ENCODE measurements at places on chromosomes 5 and 9.

- no peak for DNase-seq
These were observed 28.9 kb downstream of the TYRP1 start for GRCh38 chr9:12722131-12722530.

GRCh38 chr9:106953174-106953573 lies 90.2 kb downstream of the ZNF462 start:
- no peak for DNase-seq

GRCh38 chr5:162067655-162068411 lies at the start of gene GABRG2:
Gene GABRG2, plus strand, starts transcription at chr5:162067773. Its CDS starts 227 bp downstream, at chr5:162068000.
- DNase-seq: no peak

DNA sequence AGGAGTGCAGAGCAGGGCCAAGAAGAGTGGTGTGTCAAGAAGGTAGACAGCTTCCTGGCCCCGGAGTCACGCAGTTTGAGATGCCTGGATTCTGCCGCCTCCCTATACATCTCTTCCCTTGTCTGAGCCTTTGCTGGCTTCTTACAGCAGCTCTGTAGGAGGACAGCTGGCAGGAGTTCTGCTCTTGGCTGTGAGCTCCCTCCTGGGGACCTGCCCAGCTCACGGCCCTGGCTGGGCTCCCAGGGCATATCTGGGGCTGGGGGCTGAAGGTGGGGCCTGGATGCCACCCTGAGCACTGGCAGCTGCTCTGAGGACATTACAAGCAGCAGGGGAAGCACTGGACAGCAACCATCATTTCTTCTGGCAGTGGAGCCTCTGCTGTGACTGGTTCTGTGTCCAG lies 786 bp upstream of the TSSK1B start:
- DNase-seq: no peak

DNA sequence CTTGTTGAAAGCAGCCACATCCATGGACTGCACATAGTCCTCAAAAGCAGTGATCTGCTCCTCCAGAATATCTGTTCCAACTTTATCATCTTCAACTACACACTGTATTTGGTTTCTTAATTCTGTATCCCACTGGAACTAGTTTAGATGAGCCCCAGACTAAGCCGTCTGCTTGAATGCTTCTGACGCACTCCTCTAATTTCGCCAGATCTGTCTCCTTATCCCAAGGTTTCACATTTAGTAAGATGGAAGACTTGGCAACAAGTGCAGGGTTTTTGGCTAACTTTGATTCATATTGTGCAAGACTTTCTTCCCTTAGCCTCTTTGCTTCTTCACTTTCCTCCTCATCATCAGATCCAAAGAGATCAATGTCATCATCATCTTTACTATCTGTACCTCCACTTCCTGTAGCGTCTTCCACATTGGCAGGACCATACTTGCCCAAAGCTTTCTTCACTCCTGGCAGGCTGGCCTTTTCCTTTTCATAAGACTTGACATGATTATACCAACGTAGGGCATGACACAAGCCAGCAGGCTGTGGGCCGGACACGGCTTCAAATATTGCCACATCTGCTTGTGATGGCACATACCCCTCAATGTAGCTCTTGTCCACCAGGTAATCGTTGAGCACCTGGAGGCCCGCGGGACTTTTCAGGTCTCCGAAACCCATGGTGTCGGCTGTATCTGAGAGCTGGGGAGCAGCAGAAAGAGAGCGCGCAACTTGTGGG lies 56.2 kb upstream of the PIK3R1 start:
- DNase-seq: no peak

DNA sequence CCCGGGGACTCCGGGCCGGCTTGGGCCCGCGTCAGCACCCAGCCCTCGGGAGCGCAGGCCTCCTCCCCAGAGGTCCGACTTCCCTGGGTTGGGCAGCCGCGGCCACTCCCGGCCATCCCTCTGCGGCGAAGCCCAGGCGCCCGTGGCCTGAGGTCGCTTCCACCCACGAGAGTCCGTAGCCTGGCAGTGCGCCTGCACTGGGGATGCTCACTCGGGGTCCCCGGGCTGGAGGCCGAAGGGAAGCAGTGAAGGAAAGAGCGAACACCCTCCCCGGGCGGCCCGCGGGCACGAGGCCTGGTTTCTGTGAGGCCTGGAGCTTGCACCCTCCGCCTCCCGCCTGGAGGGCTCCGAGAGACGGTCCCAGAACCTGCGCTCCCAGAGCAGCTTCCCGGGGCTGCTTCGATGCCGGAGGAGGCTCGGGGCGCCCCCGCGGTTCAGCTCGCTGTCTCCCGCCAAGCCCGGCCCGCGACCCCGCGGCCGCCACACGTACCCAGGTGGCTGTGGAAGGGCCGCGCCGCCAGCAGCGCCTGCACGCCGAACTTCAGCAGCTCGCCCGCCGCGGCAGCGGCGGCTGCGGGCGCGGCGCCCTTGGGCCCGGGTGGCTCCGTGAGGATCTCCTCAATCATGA lies 607 bp downstream of the BARX1 start:
- DNase-seq: no peak

GRCh38 chr5:169917500-169917899 lies 62.8 kb downstream of the INSYN2B start:
- DNase-seq: no peak

GRCh38 chr9:36677611-36678010 lies 104.9 kb downstream of the MELK start:
- DNase-seq: no peak

DNA sequence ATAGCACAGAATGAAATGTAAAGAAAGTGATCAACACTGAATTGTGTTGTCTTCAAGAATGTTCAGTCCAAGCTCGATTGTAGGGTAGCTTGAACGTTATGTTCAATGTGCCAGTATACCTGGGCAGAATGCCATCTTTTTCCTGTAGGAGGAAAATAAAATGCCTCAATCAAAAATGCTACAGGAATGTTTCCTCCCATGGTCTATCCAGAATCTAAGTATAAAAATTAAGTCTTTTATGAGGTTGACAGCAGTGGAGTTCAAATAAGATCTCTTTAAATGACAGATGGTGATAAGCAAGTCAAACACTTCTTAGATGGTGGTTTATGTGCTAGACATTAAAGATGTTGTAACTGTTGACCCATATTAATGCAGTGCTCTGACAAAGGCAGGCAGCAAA lies 488.6 kb downstream of the CSNK1G3 start:
- no peak for DNase-seq

GRCh38 chr9:93962561-93963440 lies 7.6 kb upstream of the BARX1 start:
- peak; percentile 31 for DNase-seq

- no peak for DNase-seq
These were observed 90.6 kb downstream of the LMX1B start for GRCh38 chr9:126704157-126704891.

GRCh38 chr9:5455181-5455580 lies 4.8 kb downstream of the CD274 start:
- DNase-seq: no peak

- no peak for DNase-seq
These were observed 31.3 kb downstream of the SPRY4 start for GRCh38 chr5:142293486-142293885.

GRCh38 chr9:113125386-113126035 lies 25.3 kb upstream of the SLC31A2 start:
- DNase-seq: no peak

DNA sequence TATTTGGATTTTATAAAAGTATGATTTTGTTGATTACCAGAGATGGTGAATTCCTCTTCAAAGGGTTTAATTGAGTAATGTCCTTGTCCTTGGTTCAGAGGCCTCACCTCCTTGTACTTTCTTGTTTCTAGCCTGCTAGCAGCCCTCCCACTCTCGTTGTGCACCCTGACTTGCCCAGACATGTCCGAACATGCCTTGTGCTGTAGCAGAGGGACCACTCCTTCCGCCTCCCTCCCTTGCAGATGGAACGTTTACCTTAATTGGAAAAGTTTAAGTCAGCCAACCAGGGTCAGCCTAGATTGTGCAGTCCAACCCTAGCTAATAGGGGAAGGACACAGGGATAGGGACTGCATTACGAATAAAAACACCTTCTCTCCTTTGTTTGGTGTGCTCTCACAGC lies 406.9 kb upstream of the NMUR2 start:
- DNase-seq: no peak

GRCh38 chr9:85600675-85601263 lies 141.0 kb downstream of the AGTPBP1 start:
- no peak for DNase-seq

- DNase-seq: no peak
These were observed 54.1 kb downstream of the ARHGEF37 start for GRCh38 chr5:149635394-149635793.

GRCh38 chr5:36305571-36306326 lies 4.0 kb upstream of the RANBP3L start:
- no peak for DNase-seq

DNA sequence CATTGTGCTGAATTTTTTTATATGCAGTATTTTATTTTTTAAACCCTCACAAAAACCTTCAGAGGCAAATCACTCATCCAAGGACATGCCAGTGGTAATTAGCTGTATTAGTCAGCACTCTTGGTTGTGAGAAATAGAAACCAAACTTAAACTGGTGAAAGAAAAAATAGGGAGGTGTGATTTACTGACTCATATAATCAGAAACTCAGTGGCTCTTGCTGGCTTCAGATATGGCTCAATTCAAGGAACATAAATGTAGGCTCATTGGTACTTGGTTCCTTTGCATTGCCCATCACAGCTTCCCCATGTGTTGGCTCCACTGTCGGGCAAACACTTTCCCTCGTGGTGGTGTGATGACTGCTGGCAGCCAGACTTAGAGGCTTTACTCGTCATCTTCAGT lies 497.2 kb downstream of the MAT2B start:
- no peak for DNase-seq

GRCh38 chr5:66646570-66646969 lies 50.4 kb downstream of the MAST4 start:
- no peak for DNase-seq

- no peak for DNase-seq
These were observed 31.3 kb upstream of the ALDOB start for GRCh38 chr9:101466863-101467262.

DNA sequence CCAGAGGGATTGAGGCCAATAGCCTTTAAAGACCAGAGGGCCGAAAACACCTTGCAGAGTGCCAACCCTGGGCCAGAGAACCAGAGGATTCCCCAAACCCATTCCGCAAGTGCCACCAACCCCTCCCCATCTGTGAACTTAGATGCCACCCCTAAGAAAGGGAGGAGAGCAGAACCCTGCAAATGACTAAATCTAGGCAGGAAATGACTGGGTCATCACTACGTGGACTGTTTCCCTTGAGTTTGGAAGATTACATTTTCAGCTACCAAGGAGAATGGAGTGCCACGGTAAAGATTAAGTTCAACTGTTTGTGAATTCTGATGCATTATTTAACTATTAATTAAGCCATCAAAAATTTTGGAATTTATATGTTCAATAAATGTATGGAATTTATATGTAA lies 142.8 kb downstream of the ENC1 start:
- DNase-seq: no peak

DNA sequence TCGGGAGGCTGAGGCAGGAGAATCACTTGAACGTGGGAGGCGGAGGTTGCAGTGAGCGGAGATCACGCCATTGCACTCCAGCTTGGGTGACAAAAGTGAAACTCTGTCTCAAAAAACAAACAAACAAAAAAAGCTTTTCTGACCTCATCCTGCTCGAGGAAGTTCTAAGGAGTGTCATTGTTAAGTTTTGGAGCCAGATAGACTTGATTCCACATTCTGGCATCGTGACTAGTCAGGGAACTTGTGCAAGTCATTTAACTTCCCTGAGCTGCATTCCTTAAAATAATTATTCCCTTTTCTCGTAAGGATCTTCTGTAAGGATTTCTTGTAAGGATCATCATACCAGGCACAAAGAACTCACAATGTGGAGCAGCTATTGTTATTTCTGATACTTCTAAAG lies 26.2 kb downstream of the SNX24 start:
- DNase-seq: no peak

GRCh38 chr9:6739218-6739617 lies 18.6 kb upstream of the KDM4C start:
- DNase-seq: no peak

- no peak for DNase-seq
These were observed 29.1 kb upstream of the MEIKIN start for GRCh38 chr5:131974622-131974955.

- DNase-seq: no peak
These were observed 41.8 kb downstream of the FBXO10 start for GRCh38 chr9:37534412-37534811.

GRCh38 chr9:22044583-22044982 lies 35.5 kb upstream of the CDKN2B start:
- DNase-seq: no peak

DNA sequence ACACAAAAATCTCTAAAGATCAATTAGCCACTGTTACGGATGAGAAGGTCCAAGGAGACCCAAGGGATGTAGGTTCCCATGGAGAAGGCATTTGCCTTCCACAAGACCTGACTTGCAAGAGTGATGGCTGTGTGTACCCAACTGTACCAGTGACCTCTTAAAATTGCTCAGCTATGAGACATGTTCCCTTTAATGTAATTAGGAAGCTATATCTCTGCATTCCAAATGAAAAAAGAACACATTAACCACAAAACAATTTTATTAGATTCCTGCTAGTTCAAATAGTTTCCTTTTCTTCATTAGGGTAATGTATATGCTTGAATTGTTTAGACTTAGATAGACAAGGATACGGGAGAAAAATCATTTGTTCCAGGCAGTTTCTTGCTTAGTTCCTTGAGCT lies 3.3 kb downstream of the OR2Y1 start:
- no peak for DNase-seq

DNA sequence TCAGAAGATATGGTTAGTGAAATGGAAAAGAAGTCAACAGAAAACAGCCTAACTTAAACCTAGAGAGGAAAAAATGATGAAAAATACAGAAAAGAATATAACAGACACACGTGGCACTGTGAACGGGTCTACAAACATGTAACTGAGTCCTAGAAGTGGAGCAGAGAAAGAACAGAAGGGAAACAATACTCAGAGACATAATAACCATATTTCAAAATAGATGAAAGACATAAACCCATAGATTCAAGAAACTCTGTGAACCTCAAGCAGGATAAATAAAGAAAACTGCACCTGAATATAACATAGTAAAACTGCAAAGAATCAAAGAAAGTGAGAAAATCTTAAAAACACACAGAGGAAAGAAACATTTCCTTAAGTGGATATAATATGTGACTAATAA lies 67.7 kb upstream of the GOLGA1 start:
- no peak for DNase-seq

DNA sequence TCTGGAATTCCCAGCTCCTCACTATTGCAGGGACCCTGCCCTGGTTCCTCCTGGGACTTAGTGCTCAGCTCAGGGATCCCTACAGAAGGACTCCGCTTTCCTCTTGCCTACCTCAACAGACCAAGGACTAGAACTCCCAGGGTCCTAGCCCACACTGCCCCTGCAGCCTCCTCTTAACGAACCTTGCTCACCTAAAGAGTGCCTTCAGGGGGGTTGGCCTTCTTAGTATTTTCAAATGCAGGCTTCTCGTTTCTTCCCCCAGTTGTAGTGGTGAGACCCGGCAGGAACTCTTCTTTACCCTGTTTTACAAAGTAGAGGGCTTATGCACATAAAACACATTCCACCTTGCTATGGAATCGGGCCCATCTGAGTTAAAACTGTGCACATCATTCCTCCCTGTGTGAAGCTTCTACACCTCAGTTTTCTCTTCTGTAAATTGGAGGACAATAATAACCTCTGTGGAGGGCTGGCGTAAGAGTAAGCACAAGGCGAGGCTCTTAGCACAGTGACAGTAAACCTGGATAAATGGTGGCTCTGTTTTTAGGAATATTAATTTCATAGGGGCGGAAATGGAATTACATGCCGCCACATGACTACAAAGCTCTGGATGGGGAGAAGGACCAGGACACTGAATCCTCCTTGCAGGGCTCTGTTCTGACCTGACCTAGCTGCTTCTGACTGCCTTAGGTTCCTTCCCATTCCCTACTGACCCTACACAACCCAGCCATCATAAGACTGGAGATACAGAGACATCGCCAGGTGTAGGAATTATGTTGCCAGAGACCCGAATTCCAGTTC lies 3.8 kb upstream of the HAND1 start:
- no peak for DNase-seq

GRCh38 chr5:27015758-27016157 lies 22.6 kb downstream of the CDH9 start:
- no peak for DNase-seq

All from GM12864 (cell line).